Mammary epithelial cell (primary cell): ENCODE measurements at places on chromosomes 3 and 15.

- peak; percentile 55 for DNase-seq
These were observed 79.7 kb downstream of the TMEM266 start for GRCh38 chr15:76139368-76140073.

DNA sequence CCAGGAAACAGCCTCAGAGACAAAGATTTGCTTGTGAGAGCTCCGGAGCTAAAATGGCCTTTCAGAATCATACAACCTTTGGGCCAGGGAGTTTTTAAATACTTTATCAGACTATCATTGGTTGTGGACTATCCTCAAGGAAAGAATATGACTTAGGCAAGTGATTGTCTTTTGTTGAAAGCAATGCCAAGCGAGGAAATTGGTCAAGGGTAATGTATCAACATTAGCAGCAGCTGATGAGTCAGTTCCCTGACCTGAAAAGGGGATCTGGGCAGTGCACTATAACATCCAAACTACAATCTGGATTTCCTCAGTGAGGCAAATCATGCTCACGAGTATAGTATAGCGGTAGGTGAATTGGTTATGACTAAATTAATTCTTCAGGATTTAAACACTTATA lies 303.6 kb downstream of the LSAMP start:
- DNase-seq, result no peak

- no peak for DNase-seq
These were observed 104.3 kb downstream of the MEX3B start for GRCh38 chr15:81941479-81941878.

- DNase-seq, result no peak
These were observed 101.1 kb upstream of the PLXNA1 start for GRCh38 chr3:126881861-126882260.

DNA sequence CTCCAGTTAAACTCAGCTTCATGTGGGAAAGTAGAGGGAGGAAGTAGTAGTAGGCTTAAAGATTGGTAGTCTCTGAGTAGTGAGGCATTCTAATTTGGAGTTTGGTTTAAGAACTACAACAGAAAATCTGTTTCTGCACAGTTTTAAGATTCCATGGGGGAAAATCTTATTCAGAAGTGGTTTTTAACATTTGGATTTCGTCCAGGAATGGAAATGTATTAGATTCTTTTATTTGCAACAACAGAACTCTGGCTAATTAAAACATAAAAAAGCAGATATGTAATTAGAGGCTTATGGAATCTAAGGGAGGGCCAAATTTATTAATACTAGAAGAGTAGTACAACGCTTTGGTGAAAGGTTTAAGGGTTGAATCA lies 36.0 kb downstream of the NECTIN3 start:
- DNase-seq, result no peak

GRCh38 chr3:177318559-177318958 lies 121.3 kb upstream of the TBL1XR1 start:
- no peak for DNase-seq

DNA sequence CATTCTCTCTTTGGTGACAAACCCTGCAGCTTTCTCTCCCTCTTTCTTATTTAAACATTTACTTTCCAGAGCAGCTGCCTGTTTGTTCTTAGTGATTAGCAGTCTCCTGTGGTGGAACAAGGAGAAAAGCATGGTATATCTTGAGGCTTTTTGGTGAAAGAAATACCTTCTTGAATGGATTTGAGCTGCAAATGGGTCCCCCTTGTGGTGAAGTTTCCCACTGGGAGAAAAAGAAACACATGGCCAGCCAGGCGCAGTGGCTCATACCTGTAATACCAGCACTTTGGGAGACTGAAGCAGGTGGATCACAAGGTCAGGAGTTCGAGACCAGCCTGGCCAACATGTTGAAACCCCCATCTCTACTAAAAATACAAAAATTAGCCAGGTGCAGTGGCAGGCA lies 48.3 kb upstream of the ACP3 start:
- DNase-seq, result no peak

- DNase-seq, result peak; percentile 42
These were observed 93.9 kb upstream of the RASGRF1 start for GRCh38 chr15:79184465-79184892.
